ENCODE measurements at places on chromosomes 7 and 10. TPM values are rescaled to one million over a fixed set of nuclear protein-coding genes. Genes with fewer than 3 reads are reported as not detected.

GRCh38 chr10:83862723-83863122 is 276.6 kb upstream of the GHITM start:
- DNase-seq = no peak

- DNase-seq = no peak
Measured at GRCh38 chr7:122942765-122943164, 52.7 kb downstream of the TAS2R16 start.

DNA sequence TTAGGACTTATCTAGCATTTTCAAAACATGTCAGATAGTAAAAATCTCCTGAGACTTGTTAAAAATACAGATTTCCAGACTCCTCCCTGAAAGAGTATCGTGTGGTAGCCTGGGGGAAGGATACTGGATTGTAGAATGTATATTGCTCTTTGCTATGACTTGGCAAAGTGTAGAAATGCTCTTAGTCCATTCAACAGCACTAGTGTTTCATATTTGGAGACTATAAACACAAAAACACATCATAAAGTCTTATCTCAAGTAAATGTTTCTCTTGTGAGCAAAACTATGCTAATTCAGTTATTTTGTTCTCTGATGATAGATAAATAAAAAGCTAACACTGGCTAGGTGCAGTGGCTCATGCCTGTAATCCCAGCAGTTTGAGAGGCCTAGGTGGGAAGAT is 137.5 kb upstream of the PRPS1L1 start:
- peak; percentile 58 for DNase-seq

GRCh38 chr7:72446591-72447462 is 34.7 kb upstream of the CALN1 start:
- DNase-seq = no peak

- DNase-seq = no peak
Measured at GRCh38 chr10:92146781-92147180, 144.1 kb downstream of the CPEB3 start.

- DNase-seq = peak; percentile 94
Measured at GRCh38 chr7:131692131-131692960, 135.9 kb upstream of the PODXL start.

DNA sequence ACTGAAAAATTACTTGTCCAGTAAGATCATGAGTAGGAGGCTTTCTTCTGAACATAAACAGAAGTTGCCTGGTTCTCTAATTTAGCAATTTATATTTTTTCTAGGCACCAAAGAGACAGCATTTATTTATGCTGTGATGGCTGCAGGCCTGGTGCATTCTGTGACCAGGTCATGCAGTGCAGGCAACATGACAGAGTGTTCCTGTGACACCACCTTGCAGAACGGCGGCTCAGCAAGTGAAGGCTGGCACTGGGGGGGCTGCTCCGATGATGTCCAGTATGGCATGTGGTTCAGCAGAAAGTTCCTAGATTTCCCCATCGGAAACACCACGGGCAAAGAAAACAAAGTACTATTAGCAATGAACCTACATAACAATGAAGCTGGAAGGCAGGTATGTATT is 2.8 kb downstream of the WNT16 start:
- DNase-seq = no peak

GRCh38 chr7:71389976-71390375 is 258.0 kb downstream of the GALNT17 start:
- peak; percentile 58 for DNase-seq

GRCh38 chr7:20269726-20270125 is 52.5 kb upstream of the MACC1 start:
- no peak for DNase-seq

- DNase-seq = no peak
Measured at GRCh38 chr7:127886248-127886647, 145.0 kb downstream of the LRRC4 start.

GRCh38 chr10:117518246-117518645 is 24.3 kb upstream of the EMX2 start:
- no peak for DNase-seq

GRCh38 chr7:99562832-99563231 is 4.4 kb downstream of the ZNF655 start:
- DNase-seq = peak; percentile 92

- DNase-seq = no peak
Measured at GRCh38 chr7:107396990-107397389, 72.9 kb upstream of the GPR22 start.

DNA sequence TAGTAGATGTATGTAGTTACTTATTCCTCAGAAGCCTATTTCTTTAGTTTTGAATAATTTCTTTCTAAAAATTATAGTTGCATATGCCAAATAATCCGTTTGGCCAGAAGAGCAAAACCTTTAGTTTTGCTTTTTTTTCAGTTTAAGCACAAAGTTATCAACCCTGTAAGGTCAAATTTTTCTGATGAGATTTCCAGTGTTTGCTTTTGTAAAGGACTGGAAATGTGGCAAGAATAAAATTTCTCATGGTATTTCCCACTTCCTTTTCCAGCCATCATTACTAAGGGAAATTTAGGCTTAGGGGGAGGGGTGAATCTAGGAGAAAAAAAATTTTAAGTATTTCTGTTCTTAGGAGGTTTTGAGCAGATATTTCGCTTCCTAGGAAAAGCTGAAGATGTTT is 7.6 kb downstream of the CALD1 start:
- peak; percentile 27 for DNase-seq

DNA sequence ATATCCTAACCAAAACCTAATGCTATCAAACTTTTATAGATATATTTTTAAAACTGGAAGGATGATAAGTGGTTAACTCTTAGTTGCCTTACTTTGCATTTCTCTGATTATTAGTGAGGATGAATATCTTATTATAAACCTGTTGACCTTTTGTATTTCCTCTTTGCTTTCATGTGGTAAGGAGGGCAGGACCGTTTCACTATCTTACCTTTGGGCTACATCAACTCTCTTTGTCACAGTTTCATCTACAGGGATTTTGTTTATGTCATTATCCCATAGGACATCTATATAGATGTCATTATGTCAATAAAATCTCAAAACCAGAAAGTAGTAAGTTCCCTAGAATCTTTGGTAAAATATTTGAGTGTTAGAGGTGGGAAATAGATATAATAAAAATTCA is 219.3 kb downstream of the THSD7A start:
- DNase-seq = no peak

DNA sequence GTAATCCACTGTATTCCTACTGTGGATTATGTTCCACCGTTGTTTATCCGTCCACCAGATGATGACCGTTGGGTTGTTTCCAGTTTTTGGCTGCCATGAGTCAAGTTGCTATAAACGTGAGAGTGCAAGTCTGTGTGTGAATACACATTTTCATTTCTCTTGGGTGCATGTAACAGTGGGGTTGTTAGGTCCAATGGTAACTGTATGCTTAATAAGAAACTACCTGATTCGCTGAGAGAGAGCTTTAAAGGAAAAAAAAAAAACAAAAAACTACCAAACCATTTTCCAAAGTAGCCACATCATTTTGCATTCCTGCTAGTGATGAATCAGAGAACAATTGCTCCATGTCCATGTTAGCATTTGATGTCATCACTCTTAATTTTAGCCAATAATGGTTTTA is 15.9 kb downstream of the UBN2 start:
- peak; percentile 95 for DNase-seq

GRCh38 chr10:49356181-49356580 is 39.7 kb downstream of the DRGX start:
- DNase-seq = no peak

- DNase-seq = no peak
Measured at GRCh38 chr10:87782721-87783120, 35.3 kb downstream of the ATAD1 start.

GRCh38 chr10:75919913-75920312 is 488.5 kb downstream of the LRMDA start:
- no peak for DNase-seq

DNA sequence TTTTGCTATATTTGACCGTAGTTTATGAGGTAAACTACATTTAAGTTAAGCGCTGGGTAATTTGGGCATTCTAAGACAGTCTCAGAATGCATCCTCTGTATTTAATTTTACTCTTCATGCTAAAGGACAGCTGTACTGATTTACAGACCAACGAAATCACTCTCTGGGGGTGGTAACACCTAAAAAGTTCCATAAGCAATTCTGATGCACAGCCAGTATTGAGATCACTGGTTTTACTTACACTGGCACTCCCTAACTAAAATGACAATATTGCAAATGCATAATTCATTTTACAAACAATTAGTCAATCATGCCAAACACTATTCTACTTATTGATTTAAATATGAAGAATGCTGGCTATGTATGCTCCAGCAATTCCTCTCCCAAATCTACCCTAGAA is 102.3 kb downstream of the SRPK2 start:
- DNase-seq = no peak

GRCh38 chr10:116241085-116241484 is 31.9 kb downstream of the GFRA1 start:
- no peak for DNase-seq

DNA sequence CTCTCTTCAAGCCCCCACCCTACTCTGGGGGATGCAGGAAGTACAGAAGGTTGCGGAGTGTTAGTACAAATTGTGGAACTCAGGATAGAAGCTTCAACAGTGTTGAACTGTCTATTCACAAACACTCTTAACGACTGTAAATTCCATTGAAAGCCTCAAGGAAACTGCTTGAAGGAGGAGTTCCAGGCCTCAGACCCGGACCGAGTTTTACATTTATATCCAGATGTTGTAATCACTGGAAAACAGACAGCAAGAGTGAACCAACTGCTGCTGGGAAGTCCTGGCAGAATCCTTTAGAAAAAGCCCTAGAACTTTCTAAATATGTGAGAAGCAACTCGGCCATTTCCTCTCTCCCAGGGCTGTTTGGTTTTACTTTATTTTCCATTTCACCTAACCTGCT is 84.1 kb upstream of the LRRC18 start:
- DNase-seq = no peak

Gene PRPS1L1
- total RNA-seq = not detected

Gene LIPA
- total RNA-seq = 46.7 TPM

Gene OPN1SW
- total RNA-seq = not detected

Gene ZKSCAN5
- total RNA-seq = 12.3 TPM

Gene CHAT
- not detected for total RNA-seq

Gene PLPP4
- 8.0 TPM for total RNA-seq

Gene UFSP1
- total RNA-seq = 4.7 TPM

Gene NODAL
- total RNA-seq = not detected

Gene TAS2R3
- total RNA-seq = 3.2 TPM

Data from osteoblast (primary cell).